ENCODE measurements at places on chromosomes 6 and 20.

- DNase-seq = no peak
Observed at GRCh38 chr6:116206231-116206903, 47.5 kb downstream of the TSPYL4 start.

- DNase-seq = no peak
Observed at GRCh38 chr6:74222768-74223333, 526.8 kb downstream of the CD109 start.

GRCh38 chr6:43733471-43734293, 36.3 kb upstream of the VEGFA start:
- no peak for DNase-seq

GRCh38 chr20:561437-562231, 18.0 kb upstream of the CSNK2A1 start:
- peak; percentile 21 for DNase-seq

DNA sequence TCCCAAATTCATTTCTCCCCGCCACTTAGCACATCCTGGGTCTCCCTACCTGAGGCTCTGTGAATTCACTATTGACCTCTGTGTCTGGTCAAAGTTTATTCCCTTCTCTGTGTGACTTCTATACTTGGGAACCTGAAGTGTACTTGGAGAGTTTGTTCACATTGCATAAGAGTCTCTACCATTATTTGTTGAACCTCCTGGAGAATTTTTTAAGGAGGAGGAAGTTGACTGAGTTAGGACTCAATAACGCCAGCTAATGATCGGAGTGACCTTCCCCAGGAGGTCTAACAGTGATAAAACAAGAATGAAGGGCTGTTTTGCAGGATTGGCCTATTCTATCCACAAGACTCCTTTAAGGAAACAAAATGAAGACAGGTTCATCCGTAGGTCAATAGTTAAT, 23.6 kb downstream of the STMND1 start:
- DNase-seq = no peak

GRCh38 chr20:52268184-52268749, 76.7 kb upstream of the ZFP64 start:
- DNase-seq = no peak

GRCh38 chr6:111238464-111239119, 151.3 kb downstream of the SLC16A10 start:
- no peak for DNase-seq

- DNase-seq = no peak
Observed at GRCh38 chr6:52558266-52559000, 18.4 kb downstream of the TRAM2 start.

GRCh38 chr20:17936761-17937732, 31.5 kb downstream of the SNX5 start:
- no peak for DNase-seq

DNA sequence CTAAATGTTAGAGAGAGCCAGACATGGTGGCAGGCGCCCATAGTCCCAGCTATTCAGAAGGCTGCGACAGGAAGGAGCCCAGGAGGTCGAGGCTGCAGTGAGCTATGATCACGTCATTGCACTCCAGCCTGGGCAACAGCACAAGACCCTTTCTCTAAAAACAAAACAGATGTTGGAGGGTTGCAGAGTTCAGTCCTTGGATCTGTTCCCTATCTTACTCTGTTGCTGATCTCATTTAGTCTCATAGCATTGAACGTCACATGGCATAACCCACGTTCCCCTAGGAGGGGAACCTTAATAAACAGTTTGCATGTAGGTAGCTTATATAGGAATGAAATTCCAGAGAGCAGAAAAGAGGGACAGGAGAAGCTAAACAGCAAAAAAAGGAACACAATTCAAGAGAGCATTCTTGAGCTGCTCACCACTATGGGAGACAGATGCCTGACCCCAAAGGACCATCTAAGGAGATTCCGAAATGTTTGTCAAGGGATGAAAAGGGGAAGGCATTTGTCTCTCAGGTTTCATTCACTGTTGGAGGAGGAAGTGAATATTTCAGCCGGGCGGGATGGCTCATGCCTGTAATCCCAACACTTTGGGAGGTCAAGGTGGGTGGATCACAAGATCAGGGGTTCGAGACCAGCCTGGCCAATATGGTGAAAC, 54.6 kb upstream of the PIM1 start:
- no peak for DNase-seq

DNA sequence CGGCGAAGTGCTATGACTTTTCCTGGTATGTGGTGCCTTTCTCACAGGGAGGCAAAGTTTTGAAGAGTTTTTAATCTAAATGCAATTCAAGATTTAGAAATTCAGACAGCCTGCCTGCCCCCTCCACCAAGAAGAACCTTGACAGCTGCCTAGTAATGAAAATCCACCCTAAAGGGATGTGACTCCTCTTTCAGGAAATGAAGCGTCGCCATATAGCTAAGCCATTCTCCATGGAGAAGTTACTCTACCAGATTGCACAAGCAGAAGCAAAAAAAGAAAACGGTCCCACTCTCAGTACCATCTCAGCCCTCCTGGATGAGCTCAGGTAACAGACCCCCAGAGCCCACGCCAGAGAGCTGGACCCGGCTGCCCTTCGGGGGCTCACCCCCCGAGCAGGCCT, 150.1 kb downstream of the DTNBP1 start:
- DNase-seq = no peak

- no peak for DNase-seq
Observed at GRCh38 chr20:37686762-37687477, 6.9 kb upstream of the CTNNBL1 start.

GRCh38 chr20:8431538-8432434, 299.7 kb downstream of the PLCB1 start:
- no peak for DNase-seq

GRCh38 chr20:9202420-9203080, 133.7 kb downstream of the PLCB4 start:
- no peak for DNase-seq

DNA sequence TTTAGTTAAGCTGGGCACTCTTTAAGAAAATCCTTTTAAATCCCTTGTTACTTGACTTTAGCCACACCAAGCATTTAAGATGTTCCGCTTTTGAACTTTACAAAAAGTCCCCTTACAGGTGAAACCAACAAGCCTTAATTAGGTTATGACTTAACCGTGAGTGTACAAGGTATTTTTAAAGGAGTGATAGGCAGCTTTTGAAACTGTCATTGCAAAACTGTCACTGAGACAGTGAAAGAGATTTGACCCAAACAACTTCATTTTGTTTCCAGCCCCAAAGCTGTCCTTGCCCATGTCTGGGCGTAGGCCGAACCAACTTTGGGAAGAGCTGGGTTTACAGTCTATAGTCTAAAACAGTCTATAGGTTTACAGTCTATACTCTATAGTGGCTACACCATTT, 305.4 kb downstream of the FARS2 start:
- DNase-seq = no peak

GRCh38 chr6:161417717-161418462, 144.0 kb upstream of the AGPAT4 start:
- DNase-seq = no peak

DNA sequence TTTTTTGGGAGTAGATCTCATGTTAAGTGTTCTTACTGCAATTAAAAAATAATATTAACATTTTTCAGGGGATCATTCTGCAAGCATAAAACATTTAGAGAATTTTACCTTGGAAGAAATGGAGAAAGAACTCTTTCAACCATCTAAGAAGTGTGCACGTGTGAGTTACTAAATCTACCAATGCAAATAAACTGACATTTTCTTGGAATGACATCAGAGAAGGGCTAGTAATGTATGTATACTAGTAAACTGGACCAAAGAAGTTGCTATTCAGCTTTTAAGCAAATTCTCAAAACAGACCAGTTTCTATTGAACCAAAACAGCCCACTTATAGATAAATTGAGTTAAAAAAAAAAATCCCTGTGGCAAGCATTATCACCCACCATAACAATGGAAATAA, 191.2 kb downstream of the BTBD3 start:
- DNase-seq = no peak

All from caudate nucleus (tissue), 63 donors.